ENCODE measurements at places on chromosomes 16 and 17.

DNA sequence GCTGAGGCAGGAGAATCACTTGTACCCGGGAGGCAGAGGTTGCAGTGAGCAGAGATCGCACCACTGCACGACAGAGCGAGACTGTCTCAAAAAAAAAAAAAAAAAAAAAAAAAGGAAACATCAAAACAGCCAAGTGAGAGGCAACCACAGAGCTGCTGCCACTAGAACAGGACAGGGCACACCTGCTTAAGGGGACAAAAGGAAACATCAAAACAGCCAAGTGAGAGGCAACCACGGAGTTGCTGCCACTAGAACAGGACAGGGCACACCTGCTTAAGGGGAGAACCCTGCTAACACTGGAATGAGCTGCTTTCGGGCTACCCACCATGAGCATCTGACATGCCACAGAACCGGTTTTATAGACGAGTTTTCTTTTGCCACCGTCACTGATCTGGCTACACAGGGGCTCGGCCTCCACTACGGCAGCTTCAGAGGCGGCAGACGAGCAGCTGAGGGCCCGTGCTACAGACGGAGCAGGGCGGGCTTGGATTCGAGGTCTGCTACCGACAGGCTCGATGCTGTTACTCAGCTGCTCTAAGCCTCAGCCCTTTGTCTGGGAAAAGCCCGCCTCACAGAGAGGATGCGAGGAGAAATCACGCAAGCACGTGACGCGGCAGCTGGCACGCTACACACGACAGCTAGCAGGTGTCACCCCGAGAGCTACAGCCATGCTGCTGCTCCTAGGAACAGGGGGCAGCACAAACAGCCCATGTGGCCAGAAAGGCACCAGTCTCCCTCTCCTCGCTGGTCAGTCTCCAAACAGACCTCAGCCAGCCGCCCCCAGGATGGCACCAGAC lies 2.0 kb downstream of the P4HB start:
- no peak for DNase-seq

DNA sequence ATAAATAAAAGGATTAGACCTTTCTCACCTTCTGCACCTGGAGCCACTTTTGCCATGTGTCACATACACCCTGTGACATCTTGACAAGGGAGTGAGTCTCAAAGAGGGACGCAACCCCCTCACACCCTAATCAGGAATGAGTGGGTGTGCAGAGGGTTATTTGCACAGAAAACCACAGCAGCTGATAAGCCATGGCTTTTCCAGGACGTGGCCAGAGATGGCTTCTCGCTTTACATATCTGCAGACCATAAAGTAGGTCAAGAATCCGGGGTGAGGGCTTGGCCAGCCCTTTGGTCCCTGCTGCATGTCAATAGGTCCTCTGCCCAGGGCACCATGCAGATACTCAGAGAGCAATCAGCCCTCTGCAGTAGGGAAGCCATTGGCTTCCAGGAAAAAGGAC lies 2.4 kb upstream of the CD300LF start:
- no peak for DNase-seq

DNA sequence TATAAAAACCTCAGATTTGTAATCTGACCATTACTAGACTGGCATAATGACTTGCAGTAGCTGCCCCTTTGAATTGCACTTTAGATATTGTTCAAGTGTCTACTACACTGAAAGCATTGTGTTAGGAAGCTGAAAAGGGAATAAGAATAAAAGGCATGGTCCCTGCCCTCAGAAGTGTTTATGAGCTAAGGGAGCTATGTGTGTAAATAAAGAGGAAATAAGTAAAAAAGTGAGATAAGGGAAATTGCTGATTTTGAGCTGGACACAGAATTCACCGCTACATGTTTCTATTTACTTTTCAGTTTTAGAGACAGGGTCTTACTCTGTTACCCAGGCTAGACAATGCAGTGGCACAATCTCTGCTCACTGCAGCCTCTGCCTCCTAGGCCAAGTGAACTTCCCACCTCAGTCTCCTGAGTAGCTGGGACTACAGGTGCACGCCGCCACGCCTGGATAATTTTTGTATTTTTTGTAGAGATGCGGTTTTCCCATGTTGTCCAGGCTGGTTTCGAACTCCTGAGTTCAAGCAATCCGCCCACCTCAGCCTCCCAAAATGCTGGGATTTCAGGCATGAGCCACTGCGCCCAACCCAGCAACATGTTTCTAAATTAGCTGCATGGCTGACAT lies 57.0 kb downstream of the GRB2 start:
- DNase-seq: no peak

DNA sequence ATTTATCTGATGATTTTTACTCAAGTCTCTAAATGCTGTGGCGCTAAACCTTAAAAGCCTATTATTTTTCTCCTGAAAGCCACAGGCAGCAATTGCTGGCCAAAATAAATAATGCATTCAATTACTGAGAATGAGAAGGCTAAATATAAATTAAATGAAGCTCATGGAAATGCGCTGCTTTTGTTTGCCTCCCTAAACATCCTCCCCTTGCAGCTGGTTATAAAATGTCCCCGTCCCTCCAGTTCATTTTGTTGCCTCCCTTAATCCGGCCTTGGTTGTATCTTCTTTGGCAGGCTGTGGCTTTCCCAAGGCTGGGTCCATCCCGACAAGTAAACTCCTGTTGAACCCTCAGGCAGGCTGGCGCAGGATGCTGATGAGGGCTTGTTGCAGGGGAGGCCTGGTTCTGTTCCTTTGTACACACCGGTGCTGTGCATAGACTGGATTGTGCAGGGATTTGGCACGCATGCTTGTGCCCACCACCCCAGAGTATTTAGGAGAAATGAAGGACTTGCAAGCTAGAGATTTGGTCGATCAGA lies 62.7 kb downstream of the KNOP1 start:
- DNase-seq: no peak

DNA sequence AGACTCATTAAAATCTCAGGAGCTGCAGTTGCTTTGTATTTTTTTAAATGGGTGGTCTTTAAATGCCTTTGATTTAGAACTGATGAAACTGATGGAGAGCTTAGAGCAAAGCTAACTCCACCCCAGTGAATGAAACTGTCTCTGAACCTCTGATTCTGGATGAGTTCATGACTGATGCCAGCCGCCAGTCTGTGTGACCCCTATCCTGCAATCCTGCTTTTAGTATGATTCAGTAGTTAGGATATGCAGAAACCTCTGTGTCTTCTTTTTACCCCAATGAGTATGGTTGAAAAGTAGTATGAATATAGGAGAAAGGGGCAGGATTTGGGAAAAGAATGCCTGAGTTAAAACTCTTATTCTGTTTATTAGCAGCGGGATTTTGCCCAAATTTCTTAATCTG lies 12.3 kb upstream of the SALL1 start:
- no peak for DNase-seq

DNA sequence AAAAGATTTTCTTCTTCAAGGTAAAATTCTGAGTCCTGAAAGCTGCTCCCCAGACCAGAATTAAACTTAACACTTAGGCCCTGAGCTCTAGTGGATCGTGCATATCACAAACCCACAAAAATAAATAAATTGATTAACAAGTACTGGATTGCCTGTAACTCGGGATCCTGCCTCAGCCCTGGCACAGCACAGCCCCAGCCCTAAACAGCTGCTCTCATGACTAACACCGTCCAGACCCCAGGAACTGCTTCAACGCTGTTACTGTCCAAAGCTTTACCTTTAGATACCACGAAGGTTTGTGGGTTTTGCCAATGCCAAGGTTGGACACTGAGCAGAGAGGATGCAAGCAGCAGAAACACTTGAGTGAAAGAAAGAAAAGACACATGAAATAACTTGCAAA lies 172.5 kb downstream of the COPRS start:
- no peak for DNase-seq

- no peak for DNase-seq
These were observed 42.9 kb downstream of the TBC1D16 start for GRCh38 chr17:79992649-79993389.

DNA sequence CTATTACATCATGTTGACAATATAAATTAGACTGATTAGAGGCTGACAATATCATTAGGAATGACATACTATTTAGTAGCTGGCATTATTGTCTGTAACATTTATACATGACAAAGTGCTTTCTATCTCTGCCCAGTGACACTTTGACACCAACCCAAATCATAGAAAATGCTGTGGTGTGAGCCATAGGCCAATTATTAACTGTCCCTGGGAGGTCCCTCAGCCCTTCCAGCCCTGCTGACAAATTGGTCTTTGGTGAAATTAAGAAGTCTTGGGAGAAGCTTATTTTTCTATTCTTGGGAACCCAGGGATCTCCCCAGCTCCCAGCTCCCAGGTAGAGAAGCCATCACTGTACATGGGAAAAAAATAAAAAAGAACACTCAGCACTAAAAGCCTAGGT lies 179.6 kb downstream of the AIPL1 start:
- DNase-seq: no peak

DNA sequence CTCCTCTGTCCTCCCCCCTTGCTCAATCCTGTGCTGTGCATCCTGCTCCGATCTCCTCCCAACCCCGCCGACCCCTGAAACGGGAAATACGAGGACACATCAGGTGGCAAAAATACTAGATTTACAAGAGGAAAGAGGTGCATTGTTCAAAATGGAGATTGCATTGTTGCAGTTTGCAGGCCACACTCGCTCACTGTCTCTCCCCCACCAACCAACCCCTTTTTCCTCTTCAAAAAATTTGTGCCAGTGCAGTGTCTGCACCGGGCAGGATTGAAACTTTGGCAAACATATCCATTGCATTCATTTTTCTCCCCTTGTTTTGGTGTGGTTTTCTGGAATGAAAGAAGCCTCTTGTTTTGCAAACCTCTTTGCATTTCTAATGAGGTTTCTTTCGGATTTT lies 61.0 kb downstream of the RNF135 start:
- no peak for DNase-seq
